GM23338 (cell line): ENCODE measurements at places on chromosomes 16 and 17.
A peak's percentile ranks its signal among the peaks of the same experiment; 100 is the strongest.

- no peak for DNase-seq
Measured at GRCh38 chr16:20942256-20942655, 41.7 kb downstream of the LYRM1 start.

- DNase-seq: no peak
Measured at GRCh38 chr16:10964891-10965326, 20.5 kb downstream of the CLEC16A start.

DNA sequence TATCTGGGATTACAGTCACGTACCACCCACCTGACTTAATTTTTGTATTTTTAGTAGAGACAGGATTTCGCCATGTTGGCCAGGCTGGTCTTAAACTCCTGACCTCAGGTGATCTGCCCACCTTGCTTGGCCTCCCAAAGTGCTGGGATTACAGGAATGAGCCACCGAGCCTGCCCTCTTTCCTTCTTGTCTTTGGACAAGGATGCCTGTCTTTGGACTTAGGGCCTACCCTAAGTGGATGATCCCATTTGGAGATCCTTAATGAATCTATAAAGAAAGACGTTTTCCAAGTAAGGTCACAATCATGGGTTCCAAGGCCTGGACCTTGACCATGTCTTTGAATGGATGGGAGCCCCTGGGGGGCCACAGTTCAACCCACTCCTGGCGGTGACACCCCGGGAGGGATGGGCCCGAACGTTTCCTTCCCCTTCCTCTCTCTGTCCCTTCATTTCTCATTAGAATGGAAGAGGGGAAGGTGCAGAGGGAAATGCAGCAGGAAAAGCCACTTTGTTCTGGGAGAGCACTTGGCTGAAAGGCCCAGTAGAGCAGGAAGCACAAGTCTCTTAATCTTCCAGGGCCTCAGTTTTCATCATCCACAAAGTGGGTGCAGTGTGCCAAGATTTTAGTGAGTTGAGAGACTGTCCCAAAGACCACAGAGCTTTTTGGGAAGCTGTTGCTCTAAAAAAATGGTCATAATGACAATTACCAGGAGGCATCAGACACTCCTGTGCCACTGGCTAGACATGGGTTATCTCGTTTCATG lies 353.3 kb downstream of the SEC14L1 start:
- no peak for DNase-seq

DNA sequence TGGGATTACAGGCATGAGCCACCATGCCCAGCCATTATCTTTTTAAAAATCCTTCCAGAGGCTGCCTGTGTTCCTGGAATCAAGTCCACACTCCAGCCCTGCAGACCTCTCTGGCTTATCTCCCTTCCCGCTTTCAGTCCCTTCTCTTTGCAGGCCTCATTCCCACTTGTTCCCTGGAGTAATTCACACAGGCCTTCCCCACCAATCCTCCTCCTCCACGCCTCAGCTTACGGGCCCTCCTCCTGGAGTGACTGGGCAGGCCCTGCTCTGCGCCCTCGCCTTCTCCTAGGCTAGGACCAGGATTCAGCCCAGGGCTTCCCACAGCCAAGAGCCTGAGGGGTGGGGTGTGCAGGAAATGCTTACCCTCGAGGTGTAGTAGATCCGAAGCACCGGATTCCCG lies 2.8 kb downstream of the CDIPT start:
- no peak for DNase-seq

DNA sequence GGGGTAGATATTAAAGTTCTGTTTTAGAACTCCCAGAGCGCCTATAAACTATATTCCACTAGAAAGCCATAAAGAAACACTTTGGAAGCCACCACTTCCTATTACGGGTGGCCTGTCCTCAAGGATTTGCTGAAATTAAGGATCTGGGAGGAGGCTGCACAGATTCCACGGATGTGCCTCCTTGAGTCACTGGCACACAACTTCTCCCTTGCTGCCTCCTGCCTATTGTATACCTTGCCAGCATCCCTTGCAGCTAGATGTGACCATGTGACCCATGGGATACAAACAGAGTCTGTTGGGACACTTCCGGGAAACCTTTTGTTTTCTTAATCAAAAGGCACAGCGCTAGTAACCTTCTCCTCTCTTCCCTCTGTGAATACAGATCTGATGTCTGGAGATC lies 263.0 kb downstream of the C16orf95 start:
- DNase-seq: no peak

DNA sequence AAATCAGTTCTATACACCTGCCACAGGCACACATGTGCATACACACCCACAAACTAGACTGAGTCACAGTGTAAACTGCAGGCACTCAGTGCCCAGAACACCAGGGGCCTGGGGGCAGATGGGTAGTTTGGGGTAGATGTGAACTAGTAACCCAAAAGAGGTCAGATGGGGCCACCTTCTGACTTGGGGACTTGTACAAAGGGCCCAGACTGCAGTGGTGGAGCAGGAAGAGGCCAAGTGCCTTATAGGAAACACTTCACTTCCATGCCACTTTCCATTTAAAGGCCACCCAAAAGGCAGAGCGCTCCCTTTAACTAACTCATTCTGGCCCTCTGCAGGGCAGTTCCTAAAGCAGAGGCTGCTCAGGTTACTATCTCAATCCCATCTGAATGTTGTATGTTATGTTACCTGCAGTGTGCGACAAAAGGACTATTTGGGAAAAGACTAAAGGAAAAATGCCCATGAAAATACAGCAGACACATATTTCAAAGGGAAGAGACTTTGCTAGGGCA lies 27.8 kb upstream of the ERN1 start:
- peak; percentile 11 for DNase-seq

DNA sequence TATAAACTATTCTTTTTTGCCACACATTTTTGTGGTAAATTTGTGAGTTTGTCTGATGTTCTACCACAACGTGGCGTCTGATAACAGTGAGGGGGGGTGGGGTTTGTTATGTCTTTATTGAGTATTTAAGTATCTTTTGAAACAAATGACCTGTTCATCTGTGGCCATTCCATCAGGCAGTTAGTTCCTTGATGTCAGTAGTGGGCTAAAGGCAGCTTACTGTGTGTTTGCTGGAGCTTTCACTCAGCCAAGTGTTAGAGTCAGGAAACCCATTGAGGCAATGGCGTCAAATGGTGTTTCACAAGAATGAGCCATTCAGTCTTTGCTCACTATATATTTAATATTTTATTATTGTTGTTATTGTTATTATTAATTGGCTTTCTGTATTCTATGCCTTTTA lies 28.0 kb downstream of the NQO1 start:
- DNase-seq: no peak

DNA sequence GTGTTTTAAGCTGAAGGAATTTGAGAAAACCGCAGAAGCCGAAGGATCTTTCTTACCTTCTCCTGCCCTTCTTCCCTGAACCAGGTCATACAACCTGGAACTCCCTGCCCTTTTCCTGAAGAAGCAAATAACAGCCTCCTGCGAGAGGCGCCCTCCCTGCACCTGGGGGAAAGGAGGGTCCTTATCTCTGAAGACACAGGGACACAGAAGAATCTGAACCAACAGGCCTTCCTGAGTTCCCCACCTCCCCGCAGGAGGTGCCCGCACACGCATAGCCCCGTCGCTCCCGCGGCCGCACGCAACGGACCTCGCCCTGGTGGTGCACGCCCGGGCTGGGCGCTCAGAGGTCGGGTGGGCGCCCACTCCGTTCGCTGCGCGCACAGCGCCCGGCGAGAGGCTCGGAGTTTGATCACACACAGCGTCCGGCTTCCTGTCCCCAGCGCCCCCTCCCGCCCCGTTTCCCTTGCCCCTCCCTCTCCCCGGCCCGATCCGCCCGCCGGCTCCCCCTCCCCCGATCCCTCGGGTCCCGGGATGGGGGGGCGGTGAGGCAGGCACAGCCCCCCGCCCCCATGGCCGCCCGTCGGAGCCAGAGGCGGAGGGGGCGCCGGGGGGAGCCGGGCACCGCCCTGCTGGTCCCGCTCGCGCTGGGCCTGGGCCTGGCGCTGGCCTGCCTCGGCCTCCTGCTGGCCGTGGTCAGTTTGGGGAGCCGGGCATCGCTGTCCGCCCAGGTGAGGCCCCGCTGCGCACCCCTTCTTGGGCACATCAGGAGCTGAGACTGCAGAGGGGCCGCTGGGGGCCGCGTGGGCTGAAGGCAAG lies at the start of gene TNFSF12:
TSS of gene TNFSF12 (plus strand) at position 474 of the 816 bp plus-strand sequence. CDS start at position 570, 96 bp downstream.
- DNase-seq: peak; percentile 68

DNA sequence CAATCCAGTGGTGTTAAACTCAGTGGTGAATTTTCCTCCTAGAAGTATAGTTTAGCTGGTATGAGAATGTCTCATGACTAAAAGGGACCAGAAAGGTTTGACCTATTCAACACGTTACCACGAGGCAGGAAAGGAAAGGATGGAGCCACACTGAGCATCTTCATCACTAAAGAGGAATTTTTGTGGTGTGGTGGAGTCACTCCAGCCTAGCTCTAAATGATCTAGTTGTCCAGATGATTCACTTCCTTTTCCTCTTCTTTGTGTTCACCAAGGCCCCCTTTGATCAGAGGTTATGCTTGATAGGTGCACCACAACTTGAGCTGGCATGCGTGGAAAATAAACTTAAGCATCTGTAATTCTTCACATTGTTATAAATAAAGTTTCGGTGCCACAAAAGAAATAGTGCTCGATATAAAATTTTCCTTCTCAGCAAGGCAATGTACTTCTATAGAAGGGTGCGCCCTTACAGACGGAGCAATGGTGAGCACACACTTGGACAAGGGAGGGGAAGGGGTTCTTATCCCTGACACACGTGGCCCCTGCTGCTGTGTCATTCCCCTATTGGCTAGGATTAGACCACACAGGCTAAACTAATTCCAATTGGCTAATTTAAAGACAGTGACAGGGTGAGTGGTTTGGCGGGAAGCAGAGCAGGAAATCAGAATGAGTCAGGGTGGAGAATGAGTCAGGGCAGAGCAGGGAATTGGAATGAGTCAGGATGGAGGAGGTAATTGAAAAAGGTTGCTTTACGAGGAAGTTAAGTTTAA lies 254.6 kb downstream of the HS3ST3A1 start:
- DNase-seq: no peak

DNA sequence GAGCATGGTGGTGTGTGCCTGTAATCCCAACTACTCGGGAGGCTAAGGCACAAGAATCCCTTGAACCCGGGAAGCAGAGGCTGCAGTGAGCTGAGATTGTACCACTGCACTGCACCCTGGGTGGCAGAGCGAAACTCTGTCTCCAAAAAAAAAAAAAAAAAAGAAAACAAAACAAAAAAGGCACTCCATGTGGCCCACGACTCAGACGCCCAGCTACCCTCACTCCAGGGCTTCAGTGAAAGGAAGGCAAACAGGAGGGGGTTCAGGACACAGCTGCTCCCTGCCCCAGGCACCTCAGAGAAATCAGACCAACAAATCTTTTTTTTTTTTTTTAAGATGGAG lies 91.7 kb downstream of the LITAF start:
- no peak for DNase-seq

DNA sequence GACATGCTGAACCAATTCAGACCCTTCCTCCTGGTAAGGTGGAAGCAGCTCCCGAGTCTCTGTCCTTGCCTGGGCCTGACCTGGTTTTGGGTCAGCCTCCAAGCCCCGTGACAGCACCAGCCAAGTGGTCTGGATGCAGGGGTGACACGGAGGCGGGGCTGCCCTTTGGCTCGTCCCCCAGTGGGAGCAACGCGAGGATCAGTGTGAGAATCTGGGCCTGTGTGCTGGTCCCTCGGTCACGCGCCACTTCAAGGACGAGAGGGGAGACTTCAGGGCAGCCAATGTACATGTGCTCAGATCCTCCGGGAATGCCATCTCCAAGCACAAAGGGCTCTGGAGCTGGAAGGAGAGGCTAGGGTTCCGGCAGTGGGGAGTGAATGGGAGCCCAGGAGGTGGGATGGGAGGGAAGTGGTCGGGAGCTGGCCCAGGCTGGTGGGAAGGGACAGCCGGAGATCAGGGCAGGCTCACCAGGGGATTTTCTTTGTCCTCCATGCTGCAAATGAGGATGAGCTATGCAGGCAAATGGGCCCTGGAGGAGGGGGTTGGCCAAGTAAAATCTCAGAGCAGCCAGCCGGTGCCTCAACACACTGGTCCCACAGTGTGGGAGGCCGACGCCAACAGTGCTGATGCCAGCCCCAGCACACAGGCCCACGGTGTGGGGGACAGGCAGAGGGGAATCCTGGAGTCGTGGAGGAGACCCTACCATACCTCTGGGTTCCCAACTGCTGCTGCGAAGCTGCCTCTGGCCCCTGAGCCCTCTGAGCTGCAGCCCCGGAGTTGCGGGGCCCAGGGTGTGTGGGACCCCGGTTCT lies 4.2 kb upstream of the NDRG4 start:
- DNase-seq: no peak

GRCh38 chr16:70523076-70523742 lies at the start of gene COG4:
COG4 (minus strand) TSS chr16:70523554; CDS start chr16:70523543, 11 bp downstream.
- peak; percentile 96 for DNase-seq

GRCh38 chr17:76076146-76076764 lies 1.7 kb downstream of the GALR2 start:
- DNase-seq: peak; percentile 71

- no peak for DNase-seq
Measured at GRCh38 chr16:89944773-89945172, 3.8 kb upstream of the DEF8 start.

DNA sequence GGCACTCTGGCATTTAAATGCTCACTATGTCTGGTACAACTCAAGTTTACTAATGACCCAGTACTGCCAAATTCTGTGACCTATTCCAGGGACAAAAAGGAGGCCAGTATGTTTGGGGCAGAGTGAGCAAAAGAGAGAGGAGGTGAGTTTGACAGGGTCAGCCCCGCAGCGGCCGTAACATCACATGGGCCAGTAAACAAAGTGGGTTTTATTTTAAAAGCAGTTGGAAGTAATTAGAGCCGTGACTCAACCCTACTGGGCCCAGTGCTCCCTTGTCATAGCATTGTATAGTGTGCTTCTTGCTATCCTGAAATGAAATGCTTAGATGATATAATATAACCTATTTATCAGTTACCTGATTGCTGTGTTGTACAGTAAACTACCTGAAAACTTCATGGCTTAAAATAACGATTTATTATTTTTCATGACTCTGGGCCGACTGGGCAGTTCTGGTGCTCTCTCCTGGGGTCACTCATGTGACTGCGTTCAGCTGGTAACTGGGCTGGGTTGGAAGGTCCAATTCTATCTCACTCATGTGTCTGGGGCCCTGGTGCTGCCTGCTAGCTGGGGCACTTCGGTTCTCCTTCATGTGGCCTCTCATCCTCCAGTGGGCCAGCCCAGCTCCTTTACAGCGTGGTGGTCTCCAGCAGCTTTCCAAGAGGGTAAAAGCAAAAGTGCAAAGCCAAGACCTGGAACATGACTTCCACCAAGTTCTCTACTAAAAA lies 27.4 kb downstream of the IQCK start:
- DNase-seq: no peak

- DNase-seq: no peak
Measured at GRCh38 chr16:629833-630248, 944 bp upstream of the WFIKKN1 start.

DNA sequence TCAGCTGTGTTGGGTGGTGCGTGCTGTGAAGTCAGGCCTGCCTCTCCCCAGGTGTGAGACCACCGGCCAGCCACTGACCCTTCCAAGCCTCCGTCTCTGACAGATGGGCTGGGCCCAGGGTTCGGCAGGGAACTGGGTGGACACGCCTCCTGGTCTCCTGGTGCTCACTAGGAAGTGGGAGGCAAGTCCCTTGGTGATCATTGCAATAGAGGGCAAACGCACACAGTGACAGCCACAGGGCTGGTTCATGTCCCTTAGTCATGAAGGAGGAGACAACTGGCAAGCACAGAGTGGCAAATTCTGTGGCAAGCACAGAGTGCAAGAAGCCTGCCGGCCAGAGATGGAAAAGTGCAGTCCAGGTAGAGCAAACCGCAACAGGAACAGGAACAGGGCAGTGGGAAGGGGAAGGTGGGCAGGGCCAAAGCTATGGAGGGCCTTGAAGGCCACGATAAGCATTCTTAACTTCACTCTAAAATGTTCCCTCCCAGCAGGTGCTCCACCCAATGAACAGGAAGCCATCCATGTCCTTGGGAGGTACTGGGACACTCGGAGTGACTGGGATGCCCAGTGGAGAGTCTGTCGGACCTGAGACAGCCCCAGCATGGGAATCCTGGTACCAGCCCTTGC lies 21.9 kb downstream of the USP7 start:
- DNase-seq: no peak
